ENCODE measurements at places on chromosomes 11 and 22. TPM values are rescaled to one million over a fixed set of nuclear protein-coding genes. Genes with fewer than 3 reads are reported as not detected.

KCTD14 gene
- not detected for total RNA-seq

DNA sequence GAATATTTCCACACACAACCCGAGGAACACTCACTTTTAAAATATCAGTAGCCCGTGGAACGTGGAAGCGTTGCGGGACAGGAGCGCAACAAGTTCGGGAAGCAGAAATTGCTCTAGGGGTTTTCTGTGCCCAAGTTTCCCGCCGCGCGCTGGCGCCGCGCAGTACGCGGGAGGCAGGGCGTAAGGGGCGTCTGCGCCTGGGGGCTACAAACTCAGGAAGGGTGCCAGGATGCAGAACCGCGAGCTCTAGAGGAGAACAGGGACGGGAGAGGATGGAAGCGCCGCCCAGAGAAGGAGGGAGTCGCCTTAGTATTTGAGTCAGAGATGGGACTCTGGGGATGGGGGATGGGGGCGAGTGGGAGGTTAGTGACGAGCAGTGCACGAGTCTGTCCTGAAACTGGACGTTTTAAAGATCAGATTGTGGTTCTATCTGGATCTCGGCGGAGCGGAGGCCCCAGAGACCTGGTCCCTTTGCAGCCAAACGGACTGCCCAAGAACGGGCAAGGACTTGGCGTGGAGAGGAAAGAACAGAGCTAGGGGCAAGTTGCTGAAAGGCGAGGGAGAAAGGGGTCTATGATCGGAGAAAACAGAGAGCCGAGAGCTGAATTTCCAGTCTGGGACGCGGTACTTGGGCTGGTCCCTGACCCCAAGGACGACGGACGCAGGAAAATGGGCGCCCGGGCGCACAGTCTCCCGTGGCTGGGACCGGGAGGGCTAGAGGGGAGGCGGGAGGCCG lies 4.7 kb downstream of the BSX start:
- peaks cover 20% of the 10 kb centered on the region for H3K4me1 ChIP-seq
- DNase-seq: no peak
- H3K27ac ChIP-seq: no peak overlapping the region
- H3K36me3 ChIP-seq: peaks cover 13% of the 10 kb centered on the region

CPT1B gene
- total RNA-seq: 94.7 TPM

GAL gene
- not detected for total RNA-seq

DNA sequence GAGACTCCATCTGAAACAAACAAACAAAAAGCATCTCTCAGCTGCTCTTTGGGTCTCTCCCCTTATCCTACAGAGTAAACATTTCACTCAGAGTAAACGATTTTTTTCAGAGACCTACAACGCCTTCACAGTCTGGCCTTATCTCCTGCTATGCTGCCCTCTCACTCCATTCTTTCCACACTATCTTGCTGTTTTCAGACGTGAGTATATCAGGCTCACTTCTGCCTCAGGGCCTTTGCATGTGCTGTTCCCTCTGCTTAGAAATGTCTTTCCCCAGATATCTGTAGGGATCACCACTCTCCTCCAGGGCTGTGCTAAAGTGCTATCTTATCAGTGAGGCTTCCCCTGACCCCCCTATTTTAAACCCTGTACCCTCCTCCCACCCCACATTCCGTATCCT lies 6.5 kb downstream of the RIBC2 start:
- peaks cover 2% of the 10 kb centered on the region for H3K4me1 ChIP-seq
- no peak overlapping the region for H3K4me3 ChIP-seq
- no peaks in the 10 kb centered on the region for H3K27me3 ChIP-seq
- no peaks in the 10 kb centered on the region for H3K36me3 ChIP-seq
- DNase-seq: no peak

C11orf65 gene
- total RNA-seq: 0.41 TPM

DNA sequence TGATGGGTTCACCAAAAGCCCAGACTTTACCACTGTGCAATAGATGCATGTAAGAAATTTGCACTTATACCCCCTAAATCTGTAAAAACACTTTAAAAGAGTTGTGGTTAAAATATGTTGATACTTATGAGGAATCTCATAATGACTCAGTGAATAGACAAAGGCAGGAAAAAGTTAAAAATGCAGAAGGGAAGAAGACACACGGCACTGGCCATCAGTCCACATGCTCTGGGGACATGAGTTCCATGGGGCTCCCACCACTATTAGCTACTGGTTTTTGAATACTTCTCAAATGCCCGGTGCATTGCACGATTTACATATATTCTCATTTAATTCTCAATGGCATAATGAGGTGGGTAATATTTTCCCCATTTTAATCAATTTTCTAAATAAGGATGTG lies 59.3 kb upstream of the BLID start:
- H3K27me3 ChIP-seq: peaks cover 6% of the 10 kb centered on the region
- H3K27ac ChIP-seq: no peak overlapping the region
- no peaks in the 10 kb centered on the region for H3K4me1 ChIP-seq
- peaks cover 3% of the 10 kb centered on the region for H3K36me3 ChIP-seq
- no peak for DNase-seq

GRCh38 chr11:123653483-123653826 lies 969 bp downstream of the SCN3B start:
- peaks cover 11% of the 10 kb centered on the region for H3K4me1 ChIP-seq
- H3K27ac ChIP-seq: no peak overlapping the region
- peak overlapping the region; percentile 62 for H3K4me3 ChIP-seq
- H3K36me3 ChIP-seq: peaks cover 2% of the 10 kb centered on the region
